ENCODE measurements at places on chromosomes 7 and 10.
A peak's percentile ranks its signal among the peaks of the same experiment; 100 is the strongest.

GRCh38 chr7:28200598-28200997, 20.0 kb upstream of the JAZF1 start:
- no peak for DNase-seq

DNA sequence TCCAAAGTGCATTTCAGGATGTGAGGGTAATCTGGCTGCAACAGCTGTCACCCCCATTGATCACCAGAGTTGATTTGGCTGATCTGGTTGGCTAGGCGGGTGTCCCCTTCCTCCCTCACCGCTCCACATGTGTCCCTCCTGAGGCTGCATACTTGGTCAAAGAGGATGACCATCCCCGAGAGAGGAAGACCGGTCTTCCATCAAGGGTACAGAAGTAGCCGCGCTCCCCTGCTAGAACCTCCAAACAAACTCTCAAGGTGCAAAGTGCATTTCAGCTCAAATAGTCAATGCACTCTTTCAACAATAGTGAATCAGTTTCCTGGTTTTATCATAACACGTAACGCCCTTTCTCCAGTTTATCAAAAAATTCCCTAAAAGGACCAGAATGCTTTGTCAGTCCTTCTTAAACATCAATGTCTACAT, 44.6 kb downstream of the CARD11 start:
- no peak for DNase-seq

DNA sequence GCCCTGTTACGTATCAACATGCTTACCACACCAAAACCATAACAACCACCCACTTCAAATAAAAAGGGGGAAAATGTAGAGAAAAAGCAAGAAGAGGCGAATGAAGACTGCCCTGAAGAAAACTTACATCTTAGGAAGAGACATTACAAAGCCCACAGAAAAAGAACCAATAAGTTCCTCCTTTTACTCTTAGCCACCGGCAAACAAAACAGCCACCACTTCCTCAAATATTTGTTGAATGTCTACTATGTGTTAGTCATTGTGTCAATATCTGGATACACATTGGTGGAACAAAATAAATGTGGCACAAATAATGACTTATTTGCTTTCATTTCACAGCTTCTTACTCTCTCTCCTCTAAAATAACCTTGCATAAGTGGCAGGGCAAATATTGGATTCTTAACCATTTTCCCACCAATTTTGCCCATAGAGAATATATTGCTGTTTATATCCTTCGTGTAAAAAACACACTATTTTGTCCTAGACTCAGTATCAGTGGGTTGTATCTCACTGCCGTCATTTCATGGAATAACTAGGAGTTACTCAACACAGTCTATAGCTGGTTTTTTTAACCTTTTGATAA, 106.8 kb downstream of the ANK3 start:
- peak; percentile 78 for DNase-seq

GRCh38 chr7:55516409-55516808, 55.9 kb downstream of the VOPP1 start:
- no peak for DNase-seq

DNA sequence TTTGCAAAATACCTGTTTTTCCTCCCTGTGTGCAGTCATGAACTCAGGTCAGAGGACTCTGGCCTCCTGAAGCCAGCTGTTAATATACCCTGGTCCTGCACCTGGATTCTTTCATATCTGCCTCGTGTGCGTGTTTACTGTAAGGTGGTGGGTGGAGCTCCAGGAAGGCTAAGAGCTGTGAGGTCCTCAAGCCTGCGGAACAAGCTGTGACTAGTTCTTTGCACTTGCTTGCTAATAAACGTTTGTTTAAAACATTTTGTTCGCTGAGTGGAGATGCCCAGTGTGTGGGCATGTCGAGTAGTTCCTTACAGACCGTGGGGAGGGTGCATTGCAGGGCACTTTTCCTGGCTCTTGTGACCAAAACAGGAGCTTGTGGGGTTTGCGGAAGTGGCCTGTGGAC, 139.0 kb downstream of the DOCK1 start:
- no peak for DNase-seq

- no peak for DNase-seq
Measured at GRCh38 chr7:148811892-148812291, 72.2 kb downstream of the EZH2 start.

DNA sequence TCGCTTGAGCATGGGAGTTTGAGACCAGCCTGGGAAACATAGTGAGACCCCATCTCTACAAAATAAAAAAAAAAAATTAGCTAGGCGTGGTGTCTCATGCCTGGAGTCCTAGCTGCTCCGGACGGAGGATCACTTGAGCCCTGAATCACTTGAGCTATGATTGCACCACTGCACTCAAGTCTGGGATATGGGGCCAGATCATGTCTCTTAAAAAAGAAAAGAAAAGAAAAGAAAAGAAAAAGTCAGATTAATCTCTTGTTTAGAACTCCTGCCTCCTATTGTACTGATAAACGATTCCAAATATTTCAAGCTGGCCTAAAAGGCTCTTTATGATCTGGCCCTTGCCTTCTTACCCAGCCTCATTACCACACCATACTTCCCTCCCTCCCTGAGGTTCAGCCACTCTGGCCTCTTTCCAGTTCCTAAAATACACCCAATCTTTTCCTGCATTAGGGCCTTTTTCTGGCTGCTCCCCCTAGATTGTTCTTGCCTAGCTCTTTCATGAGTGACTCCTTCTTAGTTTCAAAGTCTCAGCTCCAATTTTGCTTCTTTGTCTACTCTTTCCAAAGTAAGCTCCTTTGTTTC, 41.7 kb downstream of the VCL start:
- DNase-seq: no peak

DNA sequence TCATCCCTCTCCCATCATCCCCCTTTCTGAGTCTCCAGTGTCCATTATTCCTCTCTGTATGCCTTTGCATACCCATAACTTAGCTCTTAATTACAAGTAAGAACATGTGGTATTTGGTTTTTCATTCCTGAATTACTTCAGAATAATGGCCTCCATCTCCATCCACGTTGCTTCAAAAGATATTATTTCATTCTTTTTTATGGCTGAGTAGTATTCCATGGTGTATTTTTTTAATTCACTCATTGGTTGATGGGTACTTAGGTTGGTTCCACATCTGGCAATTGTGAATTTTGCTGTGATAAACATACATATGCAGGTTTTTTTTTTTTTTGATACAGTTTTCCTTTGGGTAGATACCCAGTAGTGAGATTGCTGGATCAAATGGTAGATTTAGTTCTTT, 40.4 kb downstream of the CCSER2 start:
- DNase-seq: no peak

GRCh38 chr10:28266449-28267224, 36.2 kb downstream of the MPP7 start:
- no peak for DNase-seq

DNA sequence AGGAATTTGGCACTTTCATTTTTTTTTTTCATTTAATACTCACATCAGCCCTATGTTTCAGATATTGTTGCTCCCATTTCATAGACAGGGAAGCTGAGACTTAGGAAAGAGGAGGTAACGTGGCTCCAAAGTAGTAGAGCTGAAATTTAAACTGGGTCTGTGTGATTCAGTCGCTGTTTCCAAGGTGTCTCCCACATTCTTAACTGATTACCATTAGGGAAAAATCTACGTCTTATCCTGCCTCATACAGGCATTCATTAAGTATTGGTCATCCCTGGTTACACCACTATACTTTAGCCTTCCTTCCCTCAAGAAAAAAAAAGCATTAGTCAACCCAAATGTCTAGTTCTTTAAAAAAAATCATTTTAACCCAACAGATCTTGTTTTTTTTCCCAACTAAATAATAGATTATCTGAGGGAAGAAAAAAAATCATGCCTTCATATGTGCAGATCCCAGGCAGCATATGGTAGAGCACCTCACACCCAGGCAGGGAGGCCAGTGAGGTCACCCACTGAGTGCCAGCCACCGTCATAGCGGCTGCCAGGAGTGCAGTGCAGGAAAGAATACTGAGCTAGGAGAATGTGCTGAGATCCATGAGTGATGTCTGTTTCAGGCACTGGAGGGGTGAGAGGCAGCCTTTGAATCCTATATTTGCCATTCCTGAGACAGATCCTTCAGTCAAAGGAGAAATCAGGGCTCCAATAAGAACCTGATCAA, 59.0 kb upstream of the SORCS3 start:
- peak; percentile 96 for DNase-seq

DNA sequence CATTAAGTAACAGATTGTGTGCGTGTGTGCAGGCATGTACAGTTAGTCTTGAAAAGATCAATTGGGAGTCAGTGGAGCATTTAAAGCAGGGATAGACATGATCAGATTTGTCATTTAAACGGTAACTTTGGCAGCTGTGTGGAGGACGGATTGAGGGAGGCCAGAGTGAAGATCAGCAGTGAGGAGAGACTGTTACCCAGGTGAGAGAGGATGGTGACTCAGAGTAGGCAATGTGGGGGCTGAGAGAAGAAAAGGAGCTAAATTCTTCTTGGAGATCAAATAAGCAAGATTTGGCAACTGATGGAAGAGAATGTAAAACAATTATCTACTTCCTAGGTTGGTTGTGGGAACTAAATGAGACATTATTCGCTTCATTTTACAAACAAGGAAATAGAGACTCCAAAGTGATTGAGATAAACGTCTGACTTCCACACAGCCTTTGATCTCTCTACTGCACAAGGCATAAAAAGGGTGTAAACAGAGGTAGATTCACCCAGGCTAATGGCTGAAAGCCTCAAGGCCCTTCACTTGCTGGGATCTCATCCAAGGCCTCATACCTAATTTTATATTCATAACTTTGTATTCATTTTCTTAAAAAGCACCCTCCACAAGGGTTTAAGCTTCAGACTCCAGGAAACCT, 665.1 kb upstream of the GALNT17 start:
- no peak for DNase-seq

- DNase-seq: peak; percentile 13
Measured at GRCh38 chr10:35501923-35502322, 103.2 kb upstream of the GJD4 start.

- DNase-seq: peak; percentile 83
Measured at GRCh38 chr10:4691776-4692175, 134.2 kb upstream of the AKR1E2 start.

- DNase-seq: no peak
Measured at GRCh38 chr10:101579516-101579870, 8.6 kb downstream of the POLL start.

DNA sequence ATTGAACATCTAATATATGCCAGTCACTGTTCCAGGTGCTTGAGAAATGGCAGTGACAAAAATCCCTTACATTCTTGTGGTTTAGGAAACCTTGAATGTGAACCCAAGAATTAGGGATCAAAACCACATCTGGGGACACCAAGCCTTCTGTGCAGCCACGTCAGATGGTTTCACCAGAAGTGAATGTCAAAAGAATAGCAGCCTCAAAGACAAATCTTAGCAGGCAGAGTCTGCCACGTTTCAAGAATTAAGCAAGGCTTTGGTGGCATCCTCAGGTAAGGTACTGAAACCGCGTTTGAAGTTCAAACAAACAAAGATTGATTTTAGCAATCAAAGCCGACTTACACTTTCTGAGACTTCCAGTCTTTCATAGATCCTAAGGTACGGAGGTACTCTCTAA, 225.5 kb upstream of the GNAI1 start:
- DNase-seq: no peak

DNA sequence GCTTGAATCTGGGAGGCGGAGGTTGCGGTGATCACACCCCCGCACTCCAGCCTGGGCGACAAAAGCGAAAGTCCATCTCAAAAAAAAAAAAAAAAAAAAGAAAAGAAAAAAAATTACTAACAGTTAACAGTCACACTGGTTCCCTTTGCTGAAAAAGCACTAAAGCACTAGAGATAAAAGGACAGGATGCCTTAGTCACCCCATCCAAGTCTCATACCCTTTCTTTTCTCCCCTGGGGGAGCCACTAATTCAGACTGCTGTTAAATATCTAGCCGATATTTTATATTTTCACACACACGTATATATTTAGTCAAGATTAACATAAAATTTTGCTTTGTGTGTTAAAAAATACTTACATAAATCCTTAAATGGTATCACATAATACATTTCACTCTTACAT, 25.2 kb downstream of the BAIAP2L1 start:
- DNase-seq: no peak

GRCh38 chr10:110852255-110852896, 19.4 kb upstream of the PDCD4 start:
- DNase-seq: peak; percentile 70

DNA sequence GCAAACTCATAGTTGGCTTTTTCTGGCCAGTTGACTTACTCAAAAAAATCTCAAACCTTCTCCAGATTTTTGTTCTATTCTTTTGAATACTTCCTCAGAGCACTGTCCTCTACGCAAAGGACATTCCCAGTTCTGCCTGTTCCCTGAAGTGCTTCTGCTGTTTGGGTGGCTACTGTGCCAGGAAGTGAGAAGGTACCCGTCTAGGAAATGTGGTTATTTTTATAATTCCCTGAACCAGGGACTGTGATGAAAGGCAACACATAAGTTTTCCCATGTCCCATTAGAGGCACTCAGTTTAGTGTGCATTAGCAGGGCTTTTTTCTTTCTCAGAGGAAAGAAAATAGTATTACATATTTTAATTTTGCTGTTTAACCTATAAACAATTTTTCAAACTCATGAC, 370.3 kb downstream of the PHTF2 start:
- no peak for DNase-seq

DNA sequence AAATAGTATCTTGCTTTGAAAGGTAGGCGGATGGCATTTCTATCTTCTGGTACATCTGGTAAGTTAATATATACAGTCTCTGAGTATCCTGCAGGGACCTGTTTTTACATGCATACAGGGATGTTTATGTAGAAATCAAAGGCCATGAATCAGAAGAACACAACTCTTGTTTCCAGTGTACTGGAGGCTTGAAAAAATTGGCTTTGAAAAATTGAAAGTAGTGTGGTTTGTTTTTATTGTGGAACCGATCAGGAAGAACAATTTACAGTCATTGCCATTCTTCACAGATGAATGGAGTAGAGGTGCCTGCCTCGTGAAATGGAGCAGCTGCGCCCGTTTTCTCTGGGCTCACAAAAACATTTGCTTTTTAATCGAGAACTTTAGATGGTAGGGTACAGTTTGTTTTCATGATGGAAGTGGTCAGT, 54.0 kb upstream of the RPA3 start:
- peak; percentile 6 for DNase-seq

GRCh38 chr7:132263151-132263550, 313.1 kb downstream of the PLXNA4 start:
- DNase-seq: no peak

DNA sequence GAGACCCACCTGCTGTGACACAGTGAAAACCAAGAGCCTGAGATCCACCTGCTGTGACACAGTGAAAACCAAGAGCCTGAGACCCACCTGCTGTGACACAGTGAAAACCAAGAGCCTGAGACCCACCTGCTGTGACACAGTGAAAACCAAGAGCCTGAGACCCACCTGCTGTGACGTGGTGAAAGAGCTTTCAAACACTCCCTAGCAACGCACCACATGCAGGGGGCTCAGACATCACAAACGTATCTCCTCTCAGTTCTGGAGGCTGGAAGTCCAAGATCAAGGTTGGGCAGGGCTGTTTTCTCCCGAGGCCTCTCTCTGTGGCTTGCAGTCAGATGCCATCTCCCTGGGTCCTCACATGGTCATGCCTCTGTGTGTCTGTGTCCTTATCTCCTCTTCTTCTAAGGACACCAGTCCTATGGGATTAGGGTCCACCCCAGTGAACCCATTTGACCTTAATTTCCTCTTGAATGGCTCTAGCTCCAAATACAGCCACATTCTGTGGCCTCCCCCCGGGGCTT, 43.8 kb downstream of the INSIG1 start:
- DNase-seq: no peak

- DNase-seq: peak; percentile 23
Measured at GRCh38 chr7:150307129-150307528, 16.0 kb upstream of the LRRC61 start.

- no peak for DNase-seq
Measured at GRCh38 chr10:129959544-129960480, 4.3 kb downstream of the EBF3 start.

- no peak for DNase-seq
Measured at GRCh38 chr10:80492848-80493521, 38.9 kb downstream of the TSPAN14 start.
